CD4-positive, alpha-beta T cell treated with Interferon gamma for 1 hour (primary cell): ENCODE measurements at places on chromosomes 7 and 10.
A peak's percentile ranks its signal among the peaks of the same experiment; 100 is the strongest.

GRCh38 chr7:104039363-104039762, 49.9 kb upstream of the RELN start:
- no peak for DNase-seq

DNA sequence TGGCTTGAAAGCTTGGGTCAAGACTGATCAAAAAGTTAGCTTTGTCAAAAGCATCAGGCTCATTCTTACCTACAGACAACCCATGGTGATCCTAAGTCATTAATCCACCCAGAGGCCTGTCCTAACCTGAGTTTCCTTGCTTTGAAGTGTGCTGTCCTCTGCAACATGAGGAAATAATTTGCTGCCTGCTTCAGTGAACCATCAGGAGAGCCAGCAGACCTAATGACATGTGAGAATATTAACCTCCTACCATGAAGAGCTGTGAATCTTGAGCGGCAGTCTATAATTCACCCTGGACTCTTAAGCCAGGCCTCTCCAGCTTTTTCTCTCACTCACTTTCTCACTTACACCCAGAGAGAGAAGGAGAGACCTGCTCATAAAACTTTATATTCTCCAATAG, 590.0 kb downstream of the LRMDA start:
- DNase-seq, result no peak

GRCh38 chr10:110413903-110414547, 83.7 kb upstream of the DUSP5 start:
- DNase-seq, result no peak

DNA sequence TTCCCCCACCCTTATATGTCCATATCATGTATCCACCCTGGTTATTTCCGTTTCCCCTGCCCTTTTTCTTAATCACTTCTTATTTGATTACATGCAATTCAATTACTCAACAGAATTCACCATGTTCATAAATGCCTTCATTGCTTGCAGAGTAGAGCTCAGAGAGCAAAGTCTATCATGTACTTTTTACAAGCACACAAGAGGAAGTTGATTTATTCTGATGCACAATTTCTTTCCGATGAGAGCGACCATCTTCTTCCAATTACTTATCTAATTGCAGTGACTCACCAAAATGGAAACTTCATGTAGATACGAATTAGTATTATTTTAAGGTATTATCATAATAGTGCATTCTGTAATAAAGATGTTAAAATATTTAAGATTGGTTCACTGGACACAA, 430.5 kb upstream of the KLF6 start:
- DNase-seq, result no peak

DNA sequence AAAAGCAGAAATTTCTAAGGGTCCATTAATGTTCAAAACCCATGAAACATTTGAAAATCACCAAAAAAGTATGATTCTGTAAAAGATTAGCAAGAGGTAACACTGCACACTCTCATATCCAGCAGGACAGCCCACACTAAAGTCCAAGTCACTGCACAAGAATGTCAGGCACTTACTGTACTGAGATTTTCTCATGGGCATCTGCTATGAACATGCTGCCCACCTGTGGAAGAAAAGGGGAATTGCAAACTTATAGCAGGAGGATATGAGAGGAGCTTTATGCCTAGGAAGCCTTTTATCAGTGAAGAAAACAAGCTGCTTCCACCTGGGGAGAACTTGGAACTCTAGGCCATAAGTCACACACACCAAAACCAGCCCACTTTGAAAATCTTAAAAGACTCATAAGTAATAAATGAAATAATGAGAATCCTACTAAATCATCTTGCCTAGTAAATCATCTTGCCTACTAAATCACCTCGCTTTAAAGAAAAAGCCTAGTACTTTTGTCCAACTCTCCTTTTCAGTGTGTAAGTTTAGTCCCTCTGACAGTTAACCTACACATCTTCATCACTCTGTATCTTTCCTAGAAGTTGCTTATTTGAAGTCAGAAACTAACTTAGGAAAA, 46.1 kb downstream of the ARMH3 start:
- peak; percentile 41 for DNase-seq

GRCh38 chr7:68576366-68576765, 1021.9 kb upstream of the AUTS2 start:
- no peak for DNase-seq

DNA sequence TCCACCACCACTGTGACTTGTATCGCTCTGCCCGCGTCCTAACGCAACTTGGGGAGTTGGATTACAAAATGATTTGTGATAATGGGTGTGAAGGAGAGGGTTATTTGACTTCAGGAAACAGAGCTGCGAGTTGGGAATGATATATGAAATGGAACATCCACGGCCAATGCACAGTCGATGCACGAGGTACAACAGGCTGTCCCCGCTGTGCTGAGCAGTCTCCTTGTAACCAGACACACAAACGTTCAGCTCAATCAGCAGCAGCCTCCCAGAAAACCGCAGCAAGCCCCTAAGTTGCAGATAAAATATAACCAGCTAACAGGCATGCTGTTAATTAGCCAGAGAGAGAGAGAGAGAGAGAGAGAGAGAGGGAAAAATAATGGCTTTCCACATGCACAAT, 332.7 kb upstream of the MGMT start:
- DNase-seq, result no peak

- no peak for DNase-seq
These were observed 25.6 kb upstream of the ELFN1 start for GRCh38 chr7:1644341-1645070.

DNA sequence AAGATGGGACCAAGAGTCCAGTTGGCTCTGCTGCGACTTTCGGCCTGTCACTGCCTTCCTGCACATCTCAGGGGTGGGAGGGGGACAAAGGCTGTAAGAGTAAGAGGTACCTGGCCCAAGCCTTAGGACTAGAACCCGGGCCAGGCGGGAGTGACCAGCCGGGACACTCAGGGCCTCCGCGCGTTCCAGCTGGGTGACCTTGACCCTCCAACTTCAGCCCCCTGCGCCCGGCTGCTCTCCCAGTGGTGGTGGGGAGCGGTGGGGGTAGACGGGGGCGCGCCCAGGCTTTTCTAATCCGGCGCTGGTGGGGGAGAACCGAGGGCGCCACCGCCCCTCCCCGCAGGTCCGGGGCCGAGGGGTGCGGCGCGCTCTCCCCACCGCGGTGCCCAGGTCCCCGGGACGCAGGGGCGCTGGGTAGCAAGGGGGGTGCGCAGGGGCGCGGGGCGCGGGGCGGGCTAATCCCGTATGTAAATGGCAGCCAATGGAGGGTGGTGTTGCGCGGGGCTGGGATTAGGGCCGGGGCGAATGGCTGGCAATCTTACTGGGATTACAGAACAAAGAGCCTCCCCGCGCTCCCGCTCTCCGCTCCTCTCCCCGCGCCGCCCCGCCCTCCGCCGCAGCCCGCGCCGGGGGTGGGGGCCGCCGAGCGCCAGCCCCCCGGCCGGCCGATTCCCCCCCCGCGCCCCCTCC, at the start of gene GTF2IRD1:
Gene GTF2IRD1, plus strand, starts transcription at position 585 of the 690 bp plus-strand sequence. CDS start 54,175 bp downstream, outside the sequence.
- peak; percentile 19 for DNase-seq

GRCh38 chr10:30748152-30748973, 118.8 kb upstream of the LYZL2 start:
- no peak for DNase-seq

DNA sequence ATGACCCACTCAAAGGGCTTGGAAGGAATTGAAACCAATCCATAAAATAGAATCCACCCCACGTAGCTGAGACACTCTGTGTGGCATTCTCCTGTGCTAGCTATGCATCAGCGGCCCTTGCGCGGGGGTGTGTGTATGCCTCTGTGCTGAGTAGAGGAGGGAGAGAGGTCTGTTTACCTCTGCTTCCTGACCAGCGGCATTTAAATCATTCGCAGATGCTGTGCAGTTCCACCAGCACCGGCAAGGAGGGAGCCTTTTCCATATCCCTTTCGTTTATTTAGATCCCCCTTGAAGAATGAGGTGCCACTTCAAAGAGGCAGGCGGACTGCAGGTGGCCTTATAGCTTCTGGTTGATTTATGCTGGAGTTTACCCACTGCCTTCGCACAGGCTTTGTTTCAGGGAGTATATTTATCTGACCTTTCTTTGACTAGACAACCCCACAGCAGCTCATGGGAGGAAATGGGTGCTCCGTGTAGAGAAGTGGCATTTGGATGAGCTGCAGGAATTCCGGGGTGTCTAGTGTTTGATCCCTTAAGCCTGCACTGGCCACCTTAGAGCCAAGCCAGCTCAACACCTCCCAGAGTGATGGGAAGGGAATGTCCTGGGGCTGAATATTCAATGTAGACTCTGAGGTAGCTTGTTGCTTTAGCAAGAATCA, 11.4 kb downstream of the C10orf53 start:
- DNase-seq, result no peak

- DNase-seq, result peak; percentile 43
These were observed 26.2 kb upstream of the ZNF467 start for GRCh38 chr7:149799397-149800168.

- DNase-seq, result no peak
These were observed 146.8 kb downstream of the GFRA1 start for GRCh38 chr10:116126239-116126638.

- no peak for DNase-seq
These were observed 76.9 kb upstream of the RSBN1L start for GRCh38 chr7:77619314-77619713.

- no peak for DNase-seq
These were observed 23.6 kb upstream of the ADCYAP1R1 start for GRCh38 chr7:31028417-31028992.

- DNase-seq, result no peak
These were observed 17.9 kb downstream of the CLRN3 start for GRCh38 chr10:127874671-127875448.

DNA sequence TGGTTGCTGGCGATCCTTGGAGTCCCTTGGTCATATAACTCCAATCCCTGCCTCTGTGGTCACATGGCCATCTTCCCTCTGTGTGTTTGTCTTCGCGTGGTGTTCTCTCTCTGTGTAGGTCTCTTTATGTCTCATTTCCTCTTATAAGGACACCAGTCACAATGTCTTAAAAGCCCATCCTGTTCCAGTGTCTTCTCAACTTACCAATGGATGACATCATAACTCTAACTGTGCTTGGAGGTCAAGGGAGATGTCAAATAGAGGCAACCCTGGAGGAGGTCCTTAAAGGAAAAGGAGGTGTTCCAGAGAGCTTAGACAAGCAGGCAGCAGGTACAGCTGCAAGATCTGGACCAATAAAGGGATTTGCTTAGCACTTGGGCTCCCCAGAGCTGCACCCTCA, 143.0 kb downstream of the BUB3 start:
- no peak for DNase-seq
